COLO829 (cell line): ENCODE measurements at places on chromosomes 2 and 18.

- DNase-seq, result no peak
Measured at GRCh38 chr2:71797035-71797810, 343.9 kb downstream of the DYSF start.

DNA sequence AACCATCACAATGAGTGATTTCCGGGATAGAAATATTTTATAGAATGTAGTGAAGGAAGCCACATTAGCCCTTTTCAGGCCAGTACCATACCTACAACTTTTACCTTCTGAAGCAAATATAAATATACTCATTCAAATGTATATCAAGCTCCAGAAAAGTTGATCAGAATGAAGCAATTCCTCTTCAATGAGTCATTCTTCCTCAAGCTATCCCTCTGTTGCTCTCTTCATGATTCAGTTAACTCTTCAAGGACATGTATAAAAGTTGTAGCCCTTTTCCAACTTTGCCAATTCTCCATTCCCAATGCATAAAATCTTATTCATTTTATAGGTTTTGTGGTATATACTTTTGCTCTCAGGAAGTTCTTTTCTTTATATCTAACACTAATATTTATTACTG lies 242.1 kb upstream of the RGPD4 start:
- DNase-seq, result no peak

DNA sequence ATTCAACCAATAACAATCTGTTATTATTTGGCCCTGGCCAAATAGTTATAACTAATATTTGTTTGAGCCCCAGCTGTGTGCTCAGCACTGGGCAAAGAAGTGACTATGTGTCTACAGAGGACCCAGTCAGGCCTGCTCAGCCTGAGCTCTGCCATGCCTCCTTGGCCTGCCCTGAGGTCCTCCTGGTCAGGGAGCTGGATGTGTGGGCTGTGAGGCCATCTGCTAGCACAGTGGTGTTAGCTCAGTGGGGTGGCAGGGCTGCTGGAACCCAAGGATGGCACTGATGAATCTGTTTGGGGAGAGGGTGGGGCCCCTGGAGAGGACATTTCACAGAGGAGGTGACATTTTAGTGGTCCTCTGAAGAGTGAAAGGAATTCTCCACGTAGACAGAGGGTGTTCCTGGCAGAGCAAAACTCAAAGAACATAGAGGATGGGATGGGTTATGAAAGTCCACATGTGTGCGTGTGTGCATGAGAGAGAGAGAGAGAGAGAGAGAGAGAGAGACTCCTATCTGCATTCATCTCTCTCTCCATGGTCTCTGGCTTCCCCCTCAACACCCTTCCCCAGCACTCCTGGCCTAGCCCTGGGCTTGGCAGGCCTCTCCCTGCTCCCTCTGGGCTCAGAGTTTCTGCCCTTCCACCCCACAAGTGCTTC lies 21.2 kb upstream of the ATOH8 start:
- DNase-seq, result no peak

GRCh38 chr2:199458009-199458805 lies 468 bp upstream of the SATB2 start:
- DNase-seq, result no peak

GRCh38 chr18:6928359-6928758 lies 189.2 kb downstream of the LAMA1 start:
- no peak for DNase-seq

DNA sequence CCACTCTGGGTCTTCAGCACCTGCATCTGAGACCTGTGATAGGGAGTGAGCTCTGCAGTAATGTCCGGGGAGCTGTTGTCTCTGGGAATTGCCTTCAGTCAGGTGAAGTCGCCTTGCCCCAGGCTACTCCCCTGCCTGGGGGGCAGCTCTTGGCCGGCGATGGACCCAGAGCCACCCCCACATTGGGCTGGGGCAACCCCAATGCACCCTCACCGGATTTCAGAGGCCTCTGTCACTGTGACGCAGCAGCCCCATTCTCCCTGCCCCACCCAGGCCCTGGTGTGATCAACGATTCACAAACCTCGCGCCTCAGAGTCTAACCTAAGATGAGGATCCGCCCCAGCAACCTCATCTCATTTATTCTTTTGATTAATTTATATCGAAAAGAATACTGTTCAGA lies 303.6 kb downstream of the NDUFA10 start:
- no peak for DNase-seq

- DNase-seq, result no peak
Measured at GRCh38 chr18:76750269-76750668, 72.1 kb upstream of the ZNF236 start.

- no peak for DNase-seq
Measured at GRCh38 chr2:169768262-169768995, 30.2 kb upstream of the SSB start.

- no peak for DNase-seq
Measured at GRCh38 chr2:72915320-72915906, 1.9 kb upstream of the EMX1 start.

- DNase-seq, result no peak
Measured at GRCh38 chr18:61741881-61742454, 150.8 kb downstream of the RNF152 start.

GRCh38 chr2:218708086-218708485 lies 2.5 kb upstream of the TTLL4 start:
- DNase-seq, result no peak

- DNase-seq, result no peak
Measured at GRCh38 chr2:114076961-114077360, 187.1 kb downstream of the ACTR3 start.

DNA sequence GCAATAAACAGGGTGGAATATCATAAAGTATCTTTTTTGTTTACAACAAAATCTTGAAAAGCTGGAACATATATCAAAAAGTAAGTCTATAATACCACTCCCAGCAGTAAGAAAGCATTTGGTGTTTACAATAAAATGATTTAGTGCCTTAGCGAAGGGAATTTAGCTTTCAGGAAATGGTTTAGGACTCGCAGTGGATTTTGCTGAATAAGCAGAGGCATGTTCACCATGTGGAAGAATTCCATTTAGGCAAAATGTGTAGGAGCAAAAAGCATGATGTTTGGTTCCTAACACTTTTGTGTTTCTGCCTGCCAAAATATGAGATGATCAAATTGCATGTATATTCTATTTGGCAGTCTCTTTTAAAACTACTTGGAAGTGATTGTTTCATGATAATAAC lies 163.6 kb downstream of the AGPS start:
- no peak for DNase-seq

- no peak for DNase-seq
Measured at GRCh38 chr2:217523286-217523685, 479.5 kb downstream of the TNS1 start.

GRCh38 chr2:42376758-42377157 lies 15.7 kb upstream of the COX7A2L start:
- no peak for DNase-seq

- DNase-seq, result no peak
Measured at GRCh38 chr2:232783278-232783677, 6.9 kb upstream of the KCNJ13 start.

- no peak for DNase-seq
Measured at GRCh38 chr2:32446369-32446768, 89.5 kb downstream of the BIRC6 start.
